ENCODE measurements at places on chromosomes 5 and 9. TPM values are rescaled to one million over a fixed set of nuclear protein-coding genes. Genes with fewer than 3 reads are reported as not detected.

IL4 gene
- not detected for polyA plus RNA-seq

C5orf46 gene
- polyA plus RNA-seq, result not detected

TMEM174 gene
- not detected for polyA plus RNA-seq

TLN1 gene
- polyA plus RNA-seq, result 96.5 TPM

Data from psoas muscle (tissue), 8 donors.